CD4-positive, alpha-beta T cell treated with Interferon gamma for 1 hour (primary cell): ENCODE measurements at places on chromosomes 6 and 20.

DNA sequence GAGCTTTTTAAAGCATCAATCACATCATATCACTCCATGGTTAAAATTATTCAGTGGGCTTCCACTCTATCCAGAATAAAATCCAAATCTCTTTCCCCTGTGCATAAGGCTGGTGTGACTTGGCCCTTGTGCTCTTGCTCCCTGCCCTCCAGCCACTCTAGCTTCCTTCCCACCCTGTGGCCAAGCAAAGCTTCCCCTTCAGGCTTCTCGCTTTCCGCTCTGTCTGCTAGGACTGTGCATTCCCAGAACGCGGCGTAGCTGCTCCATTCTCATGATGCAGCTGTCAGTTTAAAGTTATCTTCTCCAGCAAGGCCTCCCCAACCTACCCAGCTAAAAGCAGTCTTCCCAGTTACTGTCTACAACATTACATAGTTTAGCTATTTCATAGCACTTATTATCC lies 19.4 kb upstream of the KCNK16 start:
- no peak for DNase-seq

- DNase-seq: no peak
Measured at GRCh38 chr6:53373638-53374037, 24.9 kb upstream of the ELOVL5 start.

GRCh38 chr6:53440336-53440945 lies 91.7 kb upstream of the ELOVL5 start:
- DNase-seq: no peak

DNA sequence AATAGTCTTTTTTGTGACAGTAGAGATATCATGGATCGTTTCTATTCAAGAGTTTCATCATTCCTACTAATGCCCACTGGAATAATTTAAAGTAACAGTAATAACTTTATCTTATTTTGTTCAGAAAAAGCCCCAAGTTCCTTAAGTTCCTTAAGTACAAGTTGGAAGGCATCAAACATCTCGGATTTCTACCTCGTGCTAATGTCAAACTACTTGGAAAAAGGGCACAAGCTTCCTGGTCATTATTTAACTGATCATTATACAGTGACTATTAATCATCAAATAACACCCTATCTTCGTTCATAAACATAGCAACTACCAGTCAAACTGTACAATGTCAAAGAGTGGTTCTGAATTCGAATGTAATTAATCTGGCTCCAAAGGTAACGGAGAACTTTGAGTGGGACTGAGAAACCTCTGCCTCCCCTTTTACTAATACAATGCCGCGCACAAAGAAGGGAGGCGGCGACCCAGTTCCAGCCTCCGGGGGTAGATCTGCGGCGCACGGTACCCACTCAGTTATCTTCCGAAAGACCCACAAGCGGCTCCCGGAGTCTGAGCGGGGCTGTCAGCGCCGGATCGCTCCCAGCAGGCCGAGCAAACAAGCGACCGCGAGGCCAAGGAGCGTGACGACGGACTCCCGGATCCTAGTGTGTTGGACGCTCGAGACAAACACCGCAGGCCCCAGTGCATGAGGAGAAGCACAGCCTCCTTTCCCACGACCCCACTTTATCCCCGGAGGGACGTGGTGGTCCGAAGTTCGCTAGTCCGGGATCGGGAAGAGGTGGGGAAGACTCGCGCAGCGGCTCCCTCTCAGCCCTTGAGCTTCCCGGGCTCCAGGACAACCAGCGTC lies 716 bp downstream of the SHPRH start:
- DNase-seq: peak; percentile 25

DNA sequence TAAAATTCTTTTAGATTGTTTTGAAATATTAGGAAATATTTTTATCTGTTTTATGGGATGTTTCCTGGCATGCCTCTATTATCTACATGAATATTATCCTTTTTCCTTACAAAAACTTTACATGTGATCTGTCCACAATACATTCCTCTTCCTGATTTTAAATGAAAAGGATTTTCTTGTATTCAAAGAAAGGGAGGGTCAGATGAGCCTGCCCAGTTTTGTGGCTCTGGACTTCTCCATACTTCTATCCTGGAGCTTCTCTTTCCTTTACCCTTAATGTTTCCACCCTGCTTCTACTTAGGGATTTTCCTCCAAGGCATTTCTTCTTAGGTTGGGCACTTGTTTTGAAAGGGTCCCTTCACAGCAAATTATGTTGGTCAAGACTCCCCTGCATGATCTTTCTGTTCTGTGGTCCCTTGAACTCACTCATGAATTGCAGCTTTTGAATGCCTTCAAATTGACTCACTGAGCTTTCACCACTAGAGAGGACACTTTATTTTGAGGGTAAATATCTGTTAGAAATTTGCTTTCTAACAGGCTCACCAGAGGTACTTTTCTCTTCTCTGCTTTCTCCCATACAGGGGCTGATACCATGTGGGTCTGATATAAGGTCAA lies 104.9 kb downstream of the CENPW start:
- DNase-seq: no peak

GRCh38 chr20:38418509-38419204 lies 16.5 kb downstream of the SNHG17 start:
- DNase-seq: no peak

DNA sequence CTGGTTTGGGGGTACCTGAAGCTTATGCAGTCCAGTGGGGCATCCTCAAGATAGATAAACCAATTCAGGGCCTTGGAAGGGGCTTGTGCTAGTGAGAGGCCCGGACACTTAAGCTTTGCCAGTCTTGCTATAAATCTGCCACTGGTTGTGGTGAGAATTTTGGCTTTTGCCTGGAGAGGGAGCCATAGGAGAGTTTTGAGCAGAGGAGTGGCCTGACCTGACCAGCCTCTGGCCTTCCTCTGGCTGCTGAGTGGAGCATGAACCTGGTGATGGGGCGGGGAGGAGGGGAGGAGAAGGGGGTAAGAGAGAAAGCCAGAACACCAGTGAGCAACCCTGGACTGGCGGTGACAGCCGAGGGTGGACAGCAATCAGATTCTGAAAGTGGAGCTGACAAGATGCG lies 7.1 kb downstream of the TMEM74B start:
- no peak for DNase-seq

DNA sequence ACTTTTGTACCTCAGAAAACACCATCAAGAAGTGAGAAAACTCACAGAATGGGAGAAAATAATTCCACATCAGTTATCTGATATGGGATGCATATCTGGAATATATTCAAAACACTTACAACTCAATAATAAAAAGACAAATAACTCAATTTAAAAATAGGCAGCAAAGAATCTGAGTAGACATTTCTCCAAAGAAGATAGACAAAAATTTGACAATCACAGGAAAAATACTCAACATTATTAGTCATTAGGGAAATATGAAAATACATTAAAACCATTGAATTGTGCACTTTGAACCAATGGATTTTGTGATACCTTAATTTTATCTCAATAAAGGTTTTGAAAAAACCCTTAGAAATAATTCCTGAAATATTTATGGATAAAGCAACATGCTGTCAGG lies 36.9 kb upstream of the STMND1 start:
- DNase-seq: no peak

DNA sequence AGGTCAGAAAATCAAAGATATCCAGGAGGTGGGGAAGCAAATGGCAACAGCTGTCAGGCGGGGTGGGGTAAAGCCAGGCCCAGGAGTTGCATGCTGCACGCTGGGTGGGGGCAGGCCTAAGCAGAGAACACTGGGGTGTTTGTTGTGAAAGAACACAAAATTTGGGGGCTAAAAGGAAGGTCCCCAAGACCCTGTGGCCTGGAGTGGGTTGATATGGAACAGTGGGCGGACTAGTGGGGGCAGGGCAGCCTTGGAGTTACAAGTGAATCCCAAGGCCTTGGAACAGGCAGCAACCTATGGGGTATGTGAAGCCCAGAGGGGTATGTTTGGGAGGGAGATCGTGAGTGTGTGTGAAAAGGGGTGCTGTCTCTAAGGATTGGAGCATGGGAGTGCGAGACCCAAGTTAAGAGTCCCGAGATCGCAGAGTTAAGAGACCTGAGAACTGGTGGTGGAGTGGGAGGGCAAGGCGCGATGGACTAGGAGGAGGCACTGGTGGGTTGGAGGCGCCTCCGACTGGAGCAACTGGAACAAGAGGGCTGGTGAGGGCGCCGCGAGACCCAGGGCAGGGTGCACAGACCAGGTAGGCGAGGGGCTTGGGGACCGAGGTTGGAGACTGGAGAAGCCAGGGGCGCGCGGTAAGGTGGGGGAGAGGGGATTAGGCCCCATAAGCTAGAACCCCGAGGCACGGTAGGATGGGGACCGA lies 658 bp downstream of the CUL7 start:
- DNase-seq: no peak

GRCh38 chr6:3918469-3918868 lies 69.3 kb downstream of the FAM50B start:
- no peak for DNase-seq

- DNase-seq: no peak
Measured at GRCh38 chr6:88683734-88684133, 279.7 kb downstream of the RNGTT start.

DNA sequence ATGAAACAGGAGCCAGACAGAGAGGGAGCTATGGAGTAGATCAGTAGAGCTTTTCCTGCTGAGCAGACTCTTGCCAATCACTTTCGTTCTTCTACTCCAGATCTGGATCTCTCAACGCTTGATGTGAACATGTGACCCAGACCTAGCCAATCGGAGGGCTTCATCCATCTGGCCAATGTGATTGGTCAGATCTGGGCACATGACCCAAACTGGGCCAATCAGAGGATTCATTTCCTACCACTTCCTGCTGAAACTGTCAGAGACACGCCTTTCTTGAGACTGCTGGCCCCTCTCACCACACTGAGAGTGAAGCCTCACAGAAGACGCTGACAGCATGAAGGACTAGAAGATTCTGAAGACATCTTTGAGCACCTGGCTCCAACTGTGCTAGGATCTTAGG lies 44.2 kb upstream of the ZMYND8 start:
- no peak for DNase-seq

DNA sequence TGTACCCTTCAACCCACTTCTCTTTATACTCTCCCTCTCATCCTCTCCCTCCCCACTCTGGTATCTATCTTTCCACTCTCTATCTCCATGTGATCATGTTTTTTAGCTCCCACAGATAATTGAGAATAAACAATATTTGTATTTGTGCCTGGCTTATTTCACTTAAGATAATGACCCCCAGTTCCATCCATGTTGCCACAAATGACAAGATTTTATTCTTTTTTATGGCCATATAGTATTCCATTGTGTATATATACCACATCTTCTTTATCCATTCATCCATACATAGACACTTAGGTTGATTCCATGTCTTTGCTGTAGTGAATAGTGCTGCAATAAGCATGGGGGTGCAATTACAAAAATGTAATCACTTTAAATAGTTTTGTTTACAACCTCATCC lies 62.3 kb downstream of the LY86 start:
- DNase-seq: no peak
